Right lobe of liver (tissue), 6 donors: ENCODE measurements at places on chromosomes 13 and 19. TPM values are rescaled to one million over a fixed set of nuclear protein-coding genes. Genes with fewer than 3 reads are reported as not detected.

The MCF2L gene
- total RNA-seq: 10.9 TPM

The DKKL1 gene
- total RNA-seq: not detected

The RASAL3 gene
- total RNA-seq: 0.75 TPM

The FGF22 gene
- total RNA-seq: not detected

The BORA gene
- 1.1 TPM for total RNA-seq

The IZUMO2 gene
- total RNA-seq: not detected

The MIA gene
- not detected for total RNA-seq

The ZNF579 gene
- 4.5 TPM for total RNA-seq

The SCAMP4 gene
- total RNA-seq: 24.0 TPM

The CABP5 gene
- total RNA-seq: not detected

The GRK1 gene
- total RNA-seq: not detected

The C19orf73 gene
- 8.1 TPM for total RNA-seq

DNA sequence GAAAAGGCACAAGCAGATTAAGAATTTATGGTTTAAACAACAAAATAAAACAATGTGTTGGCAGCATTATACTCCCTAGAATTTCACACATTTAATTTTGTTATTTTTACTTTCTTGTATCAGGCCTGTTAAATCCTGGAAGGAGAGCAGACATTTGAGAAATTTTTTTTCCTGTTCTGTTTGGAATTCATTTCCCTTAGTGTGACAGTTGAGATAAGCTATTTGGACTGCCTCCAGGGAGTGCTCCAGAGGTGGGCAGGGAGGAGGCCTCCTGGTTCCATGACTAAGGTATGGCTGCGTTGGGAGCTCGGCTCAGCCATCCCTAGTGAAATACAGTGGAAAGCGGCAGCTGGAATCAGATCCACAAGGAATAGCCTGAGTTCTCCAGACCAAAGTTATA is 185.7 kb downstream of the KCNRG start:
- DNase-seq: no peak

DNA sequence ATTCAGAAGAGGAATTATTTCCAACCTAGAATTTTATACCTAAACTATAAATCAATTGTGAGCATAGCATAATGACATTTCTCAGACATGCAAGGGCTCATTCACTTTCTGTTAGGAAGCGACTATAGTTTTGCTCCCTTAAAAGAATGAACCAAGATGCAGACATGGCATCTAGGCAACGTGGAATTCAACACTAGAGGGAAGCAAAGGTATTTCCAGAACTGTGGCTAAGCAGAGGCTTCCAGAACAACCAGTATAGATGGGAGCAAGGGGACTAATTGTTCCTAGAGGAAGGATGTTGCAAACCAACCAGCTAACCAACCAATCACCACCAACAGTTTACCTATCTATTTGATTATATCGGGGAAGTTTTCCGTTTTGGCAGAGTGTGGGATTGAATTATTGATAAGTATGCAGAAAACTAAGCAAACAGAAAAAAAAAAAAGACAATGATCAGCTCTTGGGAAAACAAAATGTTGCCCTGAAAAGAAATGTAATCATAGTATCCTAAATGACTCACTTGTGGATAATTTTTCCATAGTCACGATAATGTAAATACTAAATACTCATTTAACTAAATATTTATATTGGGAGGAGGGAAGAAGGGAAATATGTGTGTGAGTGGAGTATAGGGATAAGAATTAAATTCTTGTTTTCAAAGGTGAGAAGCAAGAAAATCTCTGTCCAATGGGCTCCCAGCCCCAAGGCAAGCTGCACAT is 21.1 kb downstream of the ARL11 start:
- DNase-seq: no peak

DNA sequence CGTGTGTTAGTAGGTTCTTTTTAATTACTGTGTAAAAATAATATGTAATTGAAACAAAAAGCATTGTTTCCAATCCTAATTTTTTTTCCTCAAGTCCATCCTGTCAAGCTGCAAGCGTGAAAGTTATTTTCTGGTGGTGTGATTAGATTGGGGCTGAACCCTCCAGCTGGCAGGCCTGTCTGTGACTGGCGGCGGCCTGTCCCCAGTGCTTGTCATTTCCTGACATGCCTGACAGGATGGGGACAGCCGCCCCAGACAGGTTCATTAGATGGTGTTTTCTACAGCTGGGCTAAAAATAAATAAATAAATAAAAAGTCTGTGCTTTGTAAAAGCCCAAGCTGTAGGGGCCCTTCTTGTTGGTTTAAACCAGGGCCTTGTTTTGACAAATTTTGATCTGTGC is 53.7 kb upstream of the MAB21L1 start:
- no peak for DNase-seq

- no peak for DNase-seq
Measured at GRCh38 chr13:77374786-77375185, 47.9 kb upstream of the MYCBP2 start.

- no peak for DNase-seq
Measured at GRCh38 chr19:30406220-30407067, 34.3 kb downstream of the ZNF536 start.

DNA sequence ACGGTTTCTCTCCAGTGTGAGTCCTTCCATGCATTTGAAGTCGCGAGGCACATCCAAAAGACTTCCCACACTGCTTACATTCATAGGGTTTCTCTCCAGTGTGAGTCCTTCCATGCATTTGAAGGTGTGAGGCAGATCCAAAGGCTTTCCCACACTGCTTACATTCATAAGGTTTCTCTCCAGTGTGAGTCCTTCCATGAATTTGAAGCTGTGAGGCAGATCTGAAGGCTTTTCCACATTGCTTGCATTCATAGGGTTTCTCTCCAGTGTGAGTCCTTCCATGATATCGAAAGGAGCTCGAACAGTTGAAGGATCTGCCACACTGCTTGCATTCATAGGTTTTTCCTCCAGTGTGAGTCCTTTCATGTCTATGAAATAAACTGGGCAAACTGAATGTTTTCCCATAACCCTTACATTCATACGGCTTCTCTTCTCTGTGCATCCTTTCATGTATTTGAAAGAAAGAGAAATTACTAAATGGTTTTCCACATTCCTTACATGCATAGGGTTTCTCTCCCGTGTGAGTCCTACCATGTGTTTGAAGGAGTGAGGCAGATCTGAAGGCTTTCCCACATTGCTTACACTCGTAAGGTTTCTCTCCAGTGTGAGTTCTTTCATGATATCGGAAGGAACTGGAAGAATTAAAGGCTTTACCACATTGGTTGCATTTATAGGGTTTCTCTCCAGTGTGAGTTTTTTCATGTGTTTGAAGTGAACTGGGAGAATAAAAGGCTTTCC is 20.3 kb downstream of the ZNF433 start:
- no peak for DNase-seq

DNA sequence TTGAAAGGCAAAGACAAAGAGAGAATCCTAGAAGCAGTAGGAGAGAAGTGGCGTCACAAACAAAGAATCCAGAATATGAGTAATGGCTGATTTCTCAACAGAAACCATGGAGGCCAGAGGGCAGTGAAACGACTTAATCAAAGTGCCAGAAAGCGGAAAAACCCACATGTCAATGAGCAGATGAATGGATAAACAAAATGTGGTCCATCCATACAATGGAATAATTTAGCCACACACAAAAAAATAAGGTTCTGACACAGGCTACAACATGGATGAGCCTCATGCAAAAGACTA is 52.2 kb upstream of the RANBP3 start:
- no peak for DNase-seq

DNA sequence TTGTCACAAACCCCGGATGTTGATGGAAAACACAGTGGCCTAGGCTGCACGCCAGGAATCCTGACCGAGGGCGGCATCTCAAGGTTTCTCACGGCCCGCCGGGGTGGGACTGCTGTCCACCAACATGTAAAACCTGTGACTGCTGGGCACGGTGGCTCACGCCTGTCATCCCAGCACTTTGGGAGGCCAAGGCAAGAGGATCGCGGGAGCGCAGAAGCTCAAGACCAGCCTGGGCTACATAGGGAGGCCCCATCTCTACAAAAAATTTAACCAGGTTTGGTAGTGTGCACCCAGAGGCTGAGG is 11.2 kb downstream of the PLIN4 start:
- DNase-seq: no peak

GRCh38 chr19:48396824-48397176 is 3.3 kb downstream of the GRIN2D start:
- no peak for DNase-seq

DNA sequence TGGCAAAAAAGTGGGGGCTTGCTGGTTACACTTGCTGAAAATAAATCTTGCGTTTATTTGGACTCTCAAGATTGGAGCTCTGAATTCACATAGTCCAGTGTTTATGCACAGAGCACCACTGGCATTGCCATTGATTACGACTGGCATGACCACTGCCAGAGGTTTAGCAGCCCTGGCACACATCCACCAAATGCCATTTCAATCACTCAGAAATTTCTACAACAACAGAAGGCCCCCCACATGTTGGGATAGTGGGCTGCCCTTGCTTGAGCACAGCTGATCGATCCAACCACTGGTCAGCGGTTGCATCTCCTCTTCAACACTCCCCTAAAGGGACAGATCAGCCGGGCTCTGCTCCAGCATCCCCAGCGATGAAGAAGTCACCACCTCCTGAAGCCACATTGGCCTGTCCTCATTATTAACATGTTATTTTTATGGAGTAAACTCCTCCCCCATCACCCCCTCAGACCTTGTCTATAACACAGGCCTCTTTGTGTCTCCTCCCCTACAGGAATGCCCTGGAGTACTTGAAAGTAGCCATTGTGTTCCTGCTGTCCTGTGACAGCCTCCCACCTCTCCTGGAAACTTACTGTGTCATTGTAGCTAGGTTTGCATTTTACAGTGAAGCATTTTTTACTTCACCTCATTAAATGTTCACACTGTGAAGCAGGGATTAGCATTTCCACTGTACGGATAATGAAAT is 51.3 kb downstream of the CDADC1 start:
- no peak for DNase-seq

DNA sequence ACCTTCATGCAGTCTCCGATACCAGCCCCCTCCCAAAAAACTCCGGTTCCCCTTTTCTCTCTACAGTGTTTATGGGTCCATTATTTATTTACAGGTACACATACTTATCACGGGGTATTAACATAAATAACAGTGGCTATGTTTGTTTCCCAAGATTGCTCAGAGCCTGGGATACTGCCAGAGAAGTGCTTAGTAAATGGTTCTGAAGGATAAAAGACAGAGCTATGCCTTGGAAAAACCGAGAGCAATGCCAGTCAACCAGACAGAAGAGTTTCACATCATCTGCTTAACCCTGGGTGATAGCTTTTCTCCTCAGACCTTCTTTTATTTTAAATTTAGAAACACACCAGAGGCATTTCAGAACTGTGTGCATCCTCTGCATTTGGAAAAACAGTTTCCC is 61.3 kb downstream of the NUFIP1 start:
- DNase-seq: no peak

GRCh38 chr13:113002206-113002912 is 33.3 kb downstream of the MCF2L start:
- DNase-seq: no peak

DNA sequence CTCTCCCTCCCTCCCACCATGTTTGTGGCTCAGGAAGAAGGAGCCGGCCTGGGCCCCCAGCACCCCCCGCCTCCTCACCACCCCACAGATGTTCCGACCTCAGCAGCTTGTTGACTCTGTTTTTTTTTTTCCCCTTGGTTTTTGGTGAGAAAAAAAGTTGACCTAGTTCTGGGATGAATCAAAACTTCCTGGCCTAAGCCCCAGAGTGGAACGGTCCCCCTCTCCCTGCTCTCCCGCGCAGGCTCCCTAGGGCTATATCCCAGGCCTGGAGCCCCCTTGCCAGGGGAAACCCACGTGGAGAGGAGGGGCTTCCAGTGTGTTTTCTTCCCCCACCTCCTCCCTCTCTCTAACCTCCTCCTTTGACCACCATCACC is 4.0 kb downstream of the COL5A3 start:
- no peak for DNase-seq

DNA sequence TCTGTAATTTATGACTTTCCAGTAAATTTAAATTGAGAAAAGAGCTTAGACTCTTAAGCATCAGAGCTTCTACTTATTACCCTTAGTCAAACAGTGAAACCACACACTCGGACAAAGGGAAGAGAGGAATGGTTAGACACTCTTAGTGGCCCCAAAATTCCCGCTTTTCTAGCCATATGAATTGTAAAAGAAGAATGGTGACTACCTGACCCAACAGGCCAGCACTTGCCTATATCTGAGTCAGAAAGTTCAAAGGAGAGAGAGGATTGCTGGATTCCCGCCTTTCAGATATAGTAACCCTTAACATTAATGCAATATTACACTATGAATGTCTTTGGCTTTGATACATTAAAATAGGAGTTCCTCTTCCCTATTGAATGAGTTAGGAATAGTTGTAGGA is 317.3 kb downstream of the PCDH17 start:
- DNase-seq: no peak

- peak; percentile 18 for DNase-seq
Measured at GRCh38 chr19:29815231-29815630, 3.4 kb downstream of the CCNE1 start.

DNA sequence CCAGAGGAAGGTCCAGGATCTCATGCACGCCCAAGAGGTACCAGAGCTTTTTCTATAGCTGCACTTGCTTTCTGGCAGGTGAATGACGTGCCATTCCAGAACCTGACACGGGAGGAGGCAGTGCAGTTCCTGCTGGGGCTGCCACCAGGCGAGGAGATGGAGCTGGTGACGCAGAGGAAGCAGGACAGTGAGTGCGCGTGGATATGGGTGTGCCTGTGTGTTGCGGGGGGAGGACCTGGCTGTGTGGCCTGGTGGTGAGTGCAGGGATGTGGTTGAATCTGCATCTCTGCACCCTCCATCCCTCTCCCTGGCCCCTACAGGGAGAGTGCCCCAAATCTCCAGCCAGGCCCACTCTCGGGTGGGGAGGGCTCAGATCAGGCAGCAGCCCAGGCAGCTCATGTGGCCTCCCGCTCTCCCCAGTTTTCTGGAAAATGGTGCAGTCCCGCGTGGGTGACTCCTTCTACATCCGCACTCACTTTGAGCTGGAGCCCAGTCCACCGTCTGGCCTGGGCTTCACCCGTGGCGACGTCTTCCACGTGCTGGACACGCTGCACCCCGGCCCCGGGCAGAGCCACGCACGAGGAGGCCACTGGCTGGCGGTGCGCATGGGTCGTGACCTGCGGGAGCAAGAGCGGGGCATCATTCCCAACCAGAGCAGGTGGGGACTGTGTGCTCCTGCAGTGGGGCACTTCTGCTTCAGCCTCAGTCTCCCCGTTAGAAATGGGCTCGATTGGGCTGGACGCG is 22.8 kb downstream of the APBA3 start:
- DNase-seq: no peak

GRCh38 chr19:51783372-51783771 is 11.6 kb upstream of the FPR3 start:
- no peak for DNase-seq
